ENCODE measurements at places on chromosomes 11 and 22.

GRCh38 chr11:111730871-111731591 is 35.2 kb downstream of the PPP2R1B start:
- DNase-seq, result no peak

- DNase-seq, result no peak
These were observed 244.7 kb downstream of the ETS1 start for GRCh38 chr11:128342511-128343134.

DNA sequence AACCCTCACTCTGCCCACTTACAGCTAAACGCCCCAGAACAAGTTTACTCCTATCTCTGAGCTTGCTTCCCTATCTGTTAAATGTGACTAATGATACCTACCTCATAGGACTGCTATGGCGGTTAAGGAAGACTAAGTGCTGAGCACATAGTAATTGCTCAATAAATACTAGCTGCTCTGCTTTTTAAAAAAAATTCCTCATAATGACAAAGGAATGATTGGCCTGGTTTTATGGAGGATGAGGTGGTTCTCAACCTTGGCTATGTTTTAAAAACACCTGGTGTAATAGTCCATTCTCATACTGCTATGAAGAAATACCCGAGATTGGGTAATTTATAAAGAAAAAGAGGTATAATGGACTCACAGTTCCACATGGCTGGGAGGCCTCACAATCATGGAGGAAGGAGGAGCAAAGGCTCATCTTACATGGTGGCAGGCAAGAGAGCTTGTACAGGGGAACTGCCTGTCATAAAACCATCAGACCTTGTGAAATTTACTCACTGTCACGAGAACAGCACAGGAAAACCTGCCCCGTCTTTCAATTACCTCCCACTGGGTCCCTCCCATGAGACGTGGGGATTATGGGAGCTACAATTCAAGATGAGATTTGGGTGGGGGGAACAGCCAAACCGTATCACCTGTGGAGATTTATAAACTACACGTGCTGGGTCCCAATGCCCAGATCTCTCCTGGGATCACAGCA is 127.2 kb upstream of the SYT13 start:
- DNase-seq, result no peak

- DNase-seq, result no peak
These were observed 27.2 kb upstream of the GLYATL1 start for GRCh38 chr11:58912124-58912523.

DNA sequence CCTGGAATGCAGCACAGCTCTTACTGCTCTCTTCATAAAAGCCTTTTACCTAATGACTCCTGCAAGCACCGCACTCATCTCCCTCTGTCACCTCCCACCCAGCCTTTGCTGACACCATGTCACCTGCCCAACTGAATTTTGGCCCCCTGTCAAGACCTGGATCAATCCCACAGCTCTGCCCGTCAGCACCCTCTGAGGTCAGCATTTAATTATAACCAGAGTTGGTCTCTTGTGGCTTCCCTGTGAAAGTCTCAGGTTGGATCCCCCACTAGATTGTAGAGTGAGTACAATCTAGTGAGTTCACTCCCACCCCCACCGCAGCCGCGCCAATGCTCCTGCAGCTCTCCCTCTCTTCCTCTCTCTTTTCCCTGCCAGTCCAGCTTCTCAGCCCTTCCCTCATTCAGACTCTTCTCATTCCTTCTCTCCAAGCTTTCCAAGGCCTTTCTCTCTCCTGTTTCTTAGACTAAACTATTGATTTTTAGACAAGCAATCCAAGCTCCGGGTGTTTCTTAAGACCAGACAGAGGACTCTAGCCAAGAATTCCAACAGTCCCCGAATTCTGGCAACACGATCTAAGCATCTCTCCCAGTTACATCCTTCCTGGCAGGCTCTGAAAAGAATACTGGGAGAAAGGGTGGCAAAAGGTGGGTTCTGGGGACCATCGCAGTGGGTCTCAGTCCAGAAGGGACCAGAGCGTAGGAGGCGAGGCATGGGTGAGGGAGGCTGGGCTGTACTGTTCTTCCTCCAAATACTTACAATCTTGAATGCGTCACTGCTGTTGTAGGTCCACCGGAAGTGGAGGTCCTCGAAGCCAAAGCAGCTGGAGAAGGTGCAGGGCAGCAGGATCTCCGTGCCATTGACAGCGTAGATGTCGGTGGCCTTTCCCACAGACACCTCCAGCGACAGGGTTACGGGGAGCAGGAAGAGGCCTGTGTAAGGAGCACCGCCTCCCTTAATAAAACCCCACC is 8.0 kb downstream of the SCN4B start:
- no peak for DNase-seq

GRCh38 chr22:38226853-38227649 is 25.3 kb downstream of the MAFF start:
- DNase-seq, result no peak
